ENCODE measurements at places on chromosomes 11 and 22.

- no peak for DNase-seq
Observed at GRCh38 chr22:41175546-41175945, 29.6 kb upstream of the L3MBTL2 start.

GRCh38 chr11:16018931-16019330, 337.4 kb downstream of the SOX6 start:
- DNase-seq, result no peak

GRCh38 chr11:30406978-30407762, 84.3 kb downstream of the ARL14EP start:
- DNase-seq, result no peak

GRCh38 chr11:77411137-77411707, 62.7 kb downstream of the PAK1 start:
- peak; percentile 50 for DNase-seq

GRCh38 chr22:32796865-32797573, 4.5 kb upstream of the TIMP3 start:
- DNase-seq, result peak; percentile 91

- no peak for DNase-seq
Observed at GRCh38 chr11:115313224-115313838, 190.9 kb downstream of the CADM1 start.

GRCh38 chr22:42645341-42645937, 3.8 kb downstream of the CYB5R3 start:
- no peak for DNase-seq

- no peak for DNase-seq
Observed at GRCh38 chr22:19770349-19771220, 10.0 kb downstream of the TBX1 start.

GRCh38 chr11:63939397-63939891, 642 bp downstream of the NAA40 start:
- DNase-seq, result no peak

DNA sequence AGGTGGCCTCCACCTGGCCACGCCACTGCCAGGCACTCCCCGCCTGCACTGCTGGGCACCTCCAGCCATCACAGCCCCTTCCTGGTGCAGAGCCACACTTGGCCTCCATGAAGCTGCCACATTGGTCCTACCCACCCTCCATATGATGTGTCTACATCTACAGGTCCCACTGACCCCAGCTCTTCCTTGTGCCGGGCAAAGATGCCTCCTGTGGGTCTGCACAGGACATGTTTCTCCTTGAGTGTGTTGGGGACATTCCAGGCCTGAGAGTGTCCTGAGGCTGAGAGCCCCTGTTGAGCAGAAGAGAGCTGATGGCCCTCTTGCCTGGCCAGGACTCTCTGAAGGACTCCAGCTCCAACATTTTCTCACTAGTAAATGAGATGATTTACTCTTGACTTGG, 7.5 kb downstream of the THY1 start:
- no peak for DNase-seq

DNA sequence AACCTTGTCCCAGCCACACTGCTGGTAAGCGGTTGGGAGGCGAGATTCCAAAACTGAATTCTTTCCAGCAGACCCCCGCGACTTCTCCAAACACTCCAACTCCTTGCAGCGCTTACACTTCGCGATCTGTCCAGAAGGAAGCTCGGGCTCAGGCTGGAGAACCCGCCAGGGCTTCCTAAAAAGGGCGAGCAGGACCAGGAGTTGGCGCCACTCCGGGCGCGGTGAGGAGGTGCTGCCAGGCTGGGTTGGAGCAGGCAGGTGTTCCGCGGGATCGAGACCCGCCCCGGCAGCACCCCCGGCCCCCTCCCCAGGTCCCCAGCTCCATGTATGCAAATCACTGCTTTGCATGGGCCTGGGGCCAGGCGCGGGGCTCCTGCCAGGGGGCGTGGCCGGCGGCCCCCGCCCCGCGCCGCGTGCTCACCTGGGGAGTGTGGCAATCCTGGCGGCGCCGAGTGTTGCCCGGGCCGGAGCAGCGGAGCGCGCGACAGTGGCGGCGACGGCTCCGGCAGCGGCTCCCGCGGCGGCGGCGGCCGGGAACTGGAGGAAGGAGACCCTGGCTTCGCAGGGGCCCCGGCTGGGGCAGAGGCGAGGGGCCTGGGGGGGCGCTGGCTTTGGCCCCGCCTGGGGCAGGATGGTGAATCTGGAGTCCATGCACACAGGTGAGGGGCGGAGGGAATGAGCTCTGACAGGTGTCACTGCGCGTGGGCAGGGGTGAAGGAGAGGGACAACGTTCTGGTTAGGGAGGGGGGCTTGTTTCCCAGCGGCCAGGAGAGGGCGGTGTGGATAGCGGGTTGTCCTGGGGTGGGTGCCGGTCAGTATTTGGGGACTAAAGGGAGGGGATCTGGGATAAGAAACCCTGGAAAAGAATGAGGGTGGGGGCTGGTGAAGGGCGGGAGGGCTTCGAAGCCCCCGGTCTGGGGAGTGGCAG, at the start of gene POU2F3:
POU2F3 (plus strand) TSS at position 428 of the 928 bp plus-strand sequence; CDS start at position 632, 204 bp downstream.
- no peak for DNase-seq

- peak; percentile 62 for DNase-seq
Observed at GRCh38 chr11:107563702-107564101, 1.8 kb downstream of the ALKBH8 start.

DNA sequence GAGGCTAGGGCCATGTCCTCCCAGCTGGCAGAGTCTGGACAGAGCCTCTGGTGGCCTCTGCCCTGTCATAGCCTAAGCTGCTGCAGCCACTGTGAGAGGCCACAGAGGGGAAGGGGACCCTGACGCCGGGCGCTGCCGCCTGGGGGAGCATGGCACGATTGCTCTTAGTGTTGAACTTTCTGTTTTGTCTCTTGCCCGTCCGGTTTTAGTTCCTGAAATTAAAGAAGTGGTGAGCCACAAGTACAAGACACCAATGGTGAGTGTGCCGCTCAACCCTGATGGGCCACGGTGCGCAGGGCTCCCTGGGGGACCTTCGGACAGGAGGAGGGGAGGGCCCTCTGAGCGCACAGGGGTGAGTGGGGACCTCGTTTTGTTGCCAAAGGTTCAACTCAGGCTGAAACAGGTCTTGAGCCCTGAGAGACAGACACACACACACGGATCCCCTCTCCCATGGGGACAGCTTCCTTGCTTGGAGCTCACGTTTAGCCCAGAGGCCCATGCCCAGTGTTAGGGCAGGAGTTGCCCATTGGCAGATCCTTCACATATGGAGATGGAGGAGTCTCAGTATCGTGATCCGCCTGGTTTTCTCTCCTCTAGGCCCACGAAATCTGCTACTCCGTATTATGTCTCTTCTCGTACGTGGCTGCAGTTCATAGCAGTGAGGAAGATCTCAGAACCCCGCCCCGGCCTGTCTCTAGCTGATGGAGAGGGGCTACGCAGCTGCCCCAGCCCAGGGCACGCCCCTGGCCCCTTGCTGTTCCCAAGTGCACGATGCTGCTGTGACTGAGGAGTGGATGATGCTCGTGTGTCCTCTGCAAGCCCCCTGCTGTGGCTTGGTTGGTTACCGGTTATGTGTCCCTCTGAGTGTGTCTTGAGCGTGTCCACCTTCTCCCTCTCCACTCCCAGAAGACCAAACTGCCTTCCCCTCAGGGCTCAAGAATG, 23.8 kb downstream of the MYBPC3 start:
- DNase-seq, result peak; percentile 57

DNA sequence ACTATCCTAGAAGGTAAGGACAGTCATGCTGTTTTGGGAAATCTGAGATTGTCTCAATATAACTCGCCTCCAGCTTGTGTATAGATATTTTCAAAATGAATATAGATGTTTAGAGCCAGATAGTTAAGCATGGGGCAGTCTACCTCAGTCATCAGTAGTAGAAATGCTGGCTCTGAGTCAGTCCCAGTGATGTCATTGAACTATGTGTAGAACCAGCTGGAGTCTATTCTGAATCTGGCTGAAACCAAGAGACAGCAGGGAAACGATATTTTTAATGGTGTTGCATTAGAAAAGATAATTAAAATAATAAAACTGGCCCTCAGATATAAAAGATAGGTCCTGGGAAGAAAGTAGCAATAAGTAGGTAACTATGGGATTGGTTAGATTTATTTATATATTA, 25.9 kb downstream of the PIWIL4 start:
- peak; percentile 44 for DNase-seq

DNA sequence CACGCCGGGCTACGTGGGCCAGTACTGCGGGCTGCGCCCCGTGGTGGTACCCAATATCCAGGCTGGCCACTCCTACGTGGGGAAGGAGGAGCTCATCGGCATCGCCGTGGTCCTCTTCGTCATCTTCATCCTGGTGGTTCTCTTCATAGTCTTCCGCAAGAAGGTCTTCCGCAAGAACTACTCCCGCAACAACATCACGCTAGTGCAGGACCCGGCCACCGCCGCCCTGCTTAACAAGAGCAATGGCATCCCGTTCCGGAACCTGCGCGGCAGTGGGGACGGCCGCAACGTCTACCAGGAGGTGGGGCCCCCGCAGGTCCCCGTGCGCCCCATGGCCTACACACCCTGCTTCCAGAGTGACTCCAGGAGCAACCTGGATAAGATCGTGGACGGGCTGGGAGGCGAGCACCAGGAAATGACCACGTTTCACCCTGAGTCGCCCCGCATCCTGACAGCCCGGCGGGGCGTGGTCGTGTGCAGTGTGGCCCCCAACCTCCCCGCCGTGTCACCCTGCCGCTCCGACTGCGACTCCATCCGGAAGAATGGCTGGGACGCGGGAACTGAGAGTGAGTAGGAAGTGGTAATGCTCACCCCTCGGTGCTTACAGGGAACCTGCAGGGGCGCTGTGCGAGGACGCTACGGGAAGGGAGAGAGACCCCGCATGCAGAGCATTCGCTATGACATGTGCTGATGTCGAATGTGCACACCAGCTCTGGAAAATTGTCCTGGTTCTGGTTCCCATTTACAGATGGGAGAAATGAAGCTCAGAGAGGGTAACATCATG, 86.4 kb upstream of the MTNR1B start:
- DNase-seq, result no peak

- DNase-seq, result peak; percentile 49
Observed at GRCh38 chr11:32333320-32333991, 101.9 kb downstream of the WT1 start.

DNA sequence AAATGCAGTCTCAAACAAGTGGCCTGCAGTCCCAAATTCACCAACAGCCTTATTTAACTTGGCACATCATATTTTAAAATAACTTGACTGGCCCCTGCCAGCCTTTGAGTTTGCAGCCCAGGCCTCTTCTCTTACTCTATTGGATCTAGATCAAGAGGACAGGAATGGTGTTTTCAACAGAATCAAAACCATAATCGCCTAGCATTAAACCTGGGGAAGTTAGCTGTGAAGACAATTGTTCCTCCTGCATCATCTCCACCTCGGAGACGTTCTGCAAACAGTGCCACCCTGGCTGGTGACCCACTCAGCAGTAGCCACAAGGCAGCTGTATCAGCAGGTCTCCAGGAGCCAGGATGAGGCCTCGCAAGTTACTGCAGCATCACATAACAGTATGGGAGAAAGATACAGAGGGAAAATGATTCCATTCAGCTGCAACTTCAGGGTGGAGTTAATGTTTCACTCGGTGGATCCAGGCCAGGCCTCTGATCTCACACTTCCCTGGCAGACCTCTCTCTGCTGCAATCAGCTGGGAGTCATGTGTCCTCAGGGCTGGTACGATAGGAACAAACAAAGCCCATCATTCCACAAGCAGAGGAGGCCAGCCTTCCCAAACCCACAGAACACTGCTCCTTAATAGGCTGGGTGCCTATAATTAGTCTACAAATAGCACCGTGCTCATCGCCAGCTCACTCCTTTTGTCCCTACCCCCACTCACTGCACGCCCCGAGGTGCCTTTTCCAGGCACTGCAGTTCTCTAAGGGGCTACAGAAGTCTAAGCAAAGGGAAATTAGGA, 18.6 kb upstream of the SCN2B start:
- DNase-seq, result peak; percentile 90

- DNase-seq, result no peak
Observed at GRCh38 chr11:8093931-8094575, 13.0 kb downstream of the TUB start.

DNA sequence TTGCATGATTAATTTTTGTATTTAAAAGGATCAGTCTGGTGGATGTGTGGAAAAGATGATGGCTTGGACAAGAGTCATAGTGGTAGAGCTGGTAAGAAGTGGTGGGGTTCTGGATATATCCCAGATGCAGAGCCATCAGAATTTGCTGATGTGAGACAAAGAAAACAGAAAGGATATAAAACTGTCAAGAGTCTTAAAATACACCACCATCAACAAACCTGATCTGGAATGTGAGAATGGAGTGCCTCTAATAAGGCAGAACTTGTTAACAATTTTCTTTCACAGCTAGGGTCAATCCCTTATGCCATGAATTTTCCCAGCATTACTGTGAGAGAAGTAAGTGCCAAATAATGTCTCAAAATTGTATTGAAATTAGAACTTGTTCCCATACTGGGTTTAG, 215.4 kb downstream of the METTL15 start:
- no peak for DNase-seq

DNA sequence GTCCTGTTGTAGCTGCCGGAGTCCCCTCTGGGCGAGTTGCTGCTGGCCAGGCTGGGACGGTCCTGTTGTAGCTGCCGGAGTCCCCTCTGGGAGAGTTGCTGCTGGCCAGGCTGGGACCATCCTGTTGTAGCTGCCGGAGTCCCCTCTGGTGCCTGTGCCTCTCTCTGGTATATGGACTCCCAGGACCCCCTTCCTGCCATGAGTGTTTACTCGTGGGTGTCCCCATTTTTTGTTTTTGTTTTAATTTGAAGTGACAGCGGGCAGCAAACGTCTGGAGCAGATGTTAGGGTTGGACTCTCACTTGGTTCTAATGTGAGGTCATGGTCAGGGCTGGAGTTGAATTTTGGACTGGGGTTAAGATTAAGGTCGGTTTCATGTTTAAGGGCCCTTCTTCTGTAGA, 14.2 kb downstream of the SHANK3 start:
- DNase-seq, result no peak

DNA sequence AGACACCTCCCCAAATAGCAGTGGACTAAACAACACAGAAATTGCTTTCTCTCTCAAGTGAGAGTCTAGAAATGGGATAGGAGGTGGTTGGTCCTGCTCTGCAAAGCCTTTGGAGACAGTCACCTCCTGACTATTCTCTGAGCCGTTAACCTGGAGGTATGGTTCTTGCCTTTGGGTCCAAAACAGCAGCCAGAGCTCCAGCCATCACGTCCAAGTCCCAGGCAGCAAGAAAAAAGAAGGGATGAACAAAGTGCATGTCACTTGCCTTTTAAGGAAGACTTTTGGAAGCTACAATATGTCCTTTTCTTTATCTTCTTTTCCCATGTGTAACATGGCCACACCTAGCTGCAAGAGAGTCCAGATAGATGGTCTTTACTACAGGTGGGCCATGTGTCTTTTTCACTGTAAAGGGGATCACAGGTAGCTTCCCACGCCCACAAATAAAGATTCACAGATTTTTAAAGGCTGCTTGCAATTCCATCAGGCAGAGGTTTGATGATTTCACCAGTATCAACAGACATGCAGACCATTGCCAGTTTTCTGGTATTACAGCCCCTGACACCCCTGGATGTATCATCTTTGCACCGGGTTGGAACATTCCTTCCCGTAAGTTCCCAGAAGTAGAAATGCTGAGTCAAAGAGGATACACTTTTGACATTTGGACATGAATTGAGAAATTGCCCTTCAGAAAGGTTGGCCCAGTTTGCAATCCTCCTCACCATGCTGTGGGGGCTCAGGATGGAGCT, 66.0 kb downstream of the MYEOV start:
- DNase-seq, result no peak

- no peak for DNase-seq
Observed at GRCh38 chr11:73869332-73869949, 7.2 kb downstream of the COA4 start.
